T-helper 17 cell (primary cell): ENCODE measurements at places on chromosomes 7 and 10.

- DNase-seq: no peak
Observed at GRCh38 chr7:125644109-125644508, 714.5 kb upstream of the POT1 start.

DNA sequence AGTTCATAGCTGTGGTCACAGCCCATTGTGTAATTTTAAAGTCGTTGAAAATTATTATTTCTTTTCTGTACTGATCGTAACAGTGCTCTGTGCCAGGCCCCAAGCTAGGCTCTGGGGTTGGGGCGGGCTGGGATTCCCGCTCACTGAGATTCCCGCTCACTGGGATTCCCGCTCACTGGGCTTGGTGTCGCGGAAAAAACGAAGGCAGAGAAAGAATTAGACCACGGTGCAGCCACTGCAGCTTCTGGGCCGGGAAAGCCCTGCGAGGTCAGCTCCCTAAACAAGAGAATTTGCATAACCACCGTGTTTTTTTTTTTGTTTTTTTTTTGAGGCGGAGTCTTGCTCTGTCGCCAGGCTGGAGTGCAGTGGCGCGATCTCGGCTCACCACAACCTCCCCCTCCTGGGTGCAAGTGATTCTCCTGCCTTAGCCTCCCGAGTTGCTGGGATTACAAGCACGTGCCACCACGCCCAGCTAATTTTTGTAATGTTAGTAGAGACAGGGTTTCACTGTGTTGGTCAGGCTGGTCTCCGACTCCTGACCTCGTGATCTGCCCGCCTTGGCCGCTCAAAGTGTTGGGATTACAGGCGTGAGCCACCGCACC lies 31.2 kb downstream of the FOXK1 start:
- DNase-seq: no peak

GRCh38 chr7:22443370-22444180 lies 56.4 kb downstream of the STEAP1B start:
- DNase-seq: no peak

GRCh38 chr10:130218181-130218641 lies 82.0 kb downstream of the GLRX3 start:
- DNase-seq: no peak

- no peak for DNase-seq
Observed at GRCh38 chr7:70132852-70133690, 534.8 kb downstream of the AUTS2 start.

DNA sequence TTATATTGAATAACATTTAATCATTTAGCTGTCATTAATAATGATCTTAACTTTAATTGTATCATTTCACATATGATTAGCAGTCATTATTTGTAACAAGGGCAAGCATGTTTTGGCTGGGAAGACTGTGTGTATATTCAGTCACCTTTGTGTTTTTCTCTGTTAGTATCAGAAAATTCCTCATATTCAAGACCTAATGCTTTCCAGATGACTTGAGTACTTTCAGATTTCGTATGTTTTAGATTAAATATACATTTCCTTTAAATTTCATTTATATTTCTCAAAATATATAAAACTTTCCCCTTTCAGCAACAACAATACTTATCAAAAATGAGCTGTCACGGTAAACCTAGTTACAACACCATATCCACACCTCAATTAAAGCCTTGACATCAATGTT lies 6.3 kb upstream of the CACNA2D1 start:
- DNase-seq: no peak

- no peak for DNase-seq
Observed at GRCh38 chr10:65470986-65471385, 1454.8 kb upstream of the LRRTM3 start.

GRCh38 chr7:3697472-3697871 lies 396.4 kb downstream of the SDK1 start:
- no peak for DNase-seq

GRCh38 chr10:108902619-108903285 lies 1020.6 kb downstream of the XPNPEP1 start:
- DNase-seq: no peak

DNA sequence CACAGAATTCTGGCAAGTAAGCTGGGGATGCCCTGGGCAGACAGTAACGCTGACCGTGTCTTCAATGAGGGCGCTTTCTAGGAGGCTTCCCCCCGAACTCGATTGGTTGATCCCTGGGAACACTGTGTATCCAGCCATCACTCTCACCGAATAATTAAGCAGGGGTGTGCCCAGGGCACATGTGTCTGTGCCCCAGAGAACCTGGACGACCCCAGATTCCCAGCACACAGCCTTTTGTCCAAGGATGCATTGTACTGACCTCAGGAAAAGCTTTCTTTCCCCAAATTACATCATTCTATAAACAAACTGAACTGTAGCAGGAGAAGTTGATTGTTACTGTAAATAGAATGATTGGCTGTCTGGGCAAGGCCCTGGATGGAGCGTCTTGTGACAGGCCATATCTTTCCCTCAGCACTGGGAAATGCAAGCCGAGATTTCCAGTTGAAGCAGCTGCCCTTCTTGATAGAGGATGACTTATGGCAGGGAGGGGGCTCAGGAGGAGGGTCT lies 6.6 kb upstream of the DEPP1 start:
- DNase-seq: no peak

DNA sequence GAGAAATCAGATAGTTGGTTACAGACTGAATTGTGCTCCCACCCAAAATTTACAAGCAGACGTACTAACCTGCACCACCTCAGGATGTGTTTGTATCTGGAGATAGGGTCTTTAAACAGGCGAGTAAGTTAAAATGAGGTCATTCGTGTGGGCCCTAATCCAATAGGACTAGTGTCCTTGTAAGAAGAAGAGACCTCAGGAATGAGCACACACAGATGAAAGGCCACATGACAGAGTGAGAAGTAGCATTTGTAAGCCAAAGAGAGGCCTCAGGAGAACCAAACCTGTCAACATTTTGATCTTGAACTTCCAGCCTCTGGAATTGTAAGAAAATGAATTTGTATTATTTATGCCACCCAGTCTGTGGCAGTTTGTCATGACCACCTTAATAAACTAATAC lies 149.5 kb upstream of the VWC2 start:
- DNase-seq: no peak

DNA sequence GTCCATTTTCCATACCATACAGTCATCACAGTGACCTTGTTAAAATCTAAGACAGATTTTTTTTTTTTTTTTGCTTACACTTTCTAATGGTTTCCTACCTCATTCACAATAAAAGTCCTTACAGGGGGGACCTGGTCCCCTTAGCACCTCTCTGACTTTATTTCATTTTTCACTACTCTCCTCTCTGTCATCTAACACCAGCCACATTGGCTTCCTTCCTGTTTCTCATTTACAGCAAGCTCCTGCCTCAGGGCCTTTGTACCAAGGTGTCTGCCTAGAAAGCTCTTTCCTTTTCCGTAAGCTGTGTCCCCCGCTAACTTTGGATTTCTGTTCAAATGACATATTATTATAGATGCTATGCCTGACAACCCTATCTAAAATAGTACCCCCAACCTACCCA lies 27.7 kb downstream of the CC2D2B start:
- DNase-seq: no peak

DNA sequence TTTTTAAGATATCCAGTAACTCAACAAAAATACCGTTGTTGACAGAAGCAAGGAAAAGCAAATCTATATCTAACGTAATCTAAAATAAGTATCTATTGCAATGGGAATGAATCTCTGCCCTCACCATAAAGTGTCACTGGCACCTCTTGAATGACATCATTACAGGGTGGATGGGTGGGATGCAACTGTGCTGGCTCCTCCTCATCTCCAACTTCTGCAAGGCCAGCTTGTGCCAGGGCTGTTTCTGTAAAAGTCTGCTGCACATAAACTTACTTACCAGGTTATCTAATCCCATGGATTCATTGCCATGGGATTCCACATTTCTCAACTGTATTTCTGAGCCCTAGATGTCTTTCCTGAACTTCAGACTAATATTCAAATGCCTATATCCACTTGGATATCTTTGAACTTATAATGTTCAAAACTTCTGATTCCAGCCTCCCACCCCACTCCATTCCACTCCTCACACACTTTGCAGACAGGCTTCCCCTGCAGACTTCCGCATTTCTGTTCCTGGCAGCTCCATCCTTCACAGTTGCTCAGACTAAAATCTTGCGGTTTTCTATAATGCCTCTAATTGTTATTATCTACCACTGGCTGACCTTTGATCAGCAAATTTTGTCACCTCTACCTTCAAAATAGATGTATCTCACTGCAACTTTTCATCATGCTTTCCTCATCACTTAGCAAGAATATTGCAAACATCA lies 10.7 kb downstream of the FGL2 start:
- DNase-seq: no peak

GRCh38 chr10:119139464-119140067 lies 25.9 kb downstream of the SFXN4 start:
- DNase-seq: peak; percentile 25

GRCh38 chr7:2667843-2668242 lies 20.2 kb upstream of the AMZ1 start:
- no peak for DNase-seq

DNA sequence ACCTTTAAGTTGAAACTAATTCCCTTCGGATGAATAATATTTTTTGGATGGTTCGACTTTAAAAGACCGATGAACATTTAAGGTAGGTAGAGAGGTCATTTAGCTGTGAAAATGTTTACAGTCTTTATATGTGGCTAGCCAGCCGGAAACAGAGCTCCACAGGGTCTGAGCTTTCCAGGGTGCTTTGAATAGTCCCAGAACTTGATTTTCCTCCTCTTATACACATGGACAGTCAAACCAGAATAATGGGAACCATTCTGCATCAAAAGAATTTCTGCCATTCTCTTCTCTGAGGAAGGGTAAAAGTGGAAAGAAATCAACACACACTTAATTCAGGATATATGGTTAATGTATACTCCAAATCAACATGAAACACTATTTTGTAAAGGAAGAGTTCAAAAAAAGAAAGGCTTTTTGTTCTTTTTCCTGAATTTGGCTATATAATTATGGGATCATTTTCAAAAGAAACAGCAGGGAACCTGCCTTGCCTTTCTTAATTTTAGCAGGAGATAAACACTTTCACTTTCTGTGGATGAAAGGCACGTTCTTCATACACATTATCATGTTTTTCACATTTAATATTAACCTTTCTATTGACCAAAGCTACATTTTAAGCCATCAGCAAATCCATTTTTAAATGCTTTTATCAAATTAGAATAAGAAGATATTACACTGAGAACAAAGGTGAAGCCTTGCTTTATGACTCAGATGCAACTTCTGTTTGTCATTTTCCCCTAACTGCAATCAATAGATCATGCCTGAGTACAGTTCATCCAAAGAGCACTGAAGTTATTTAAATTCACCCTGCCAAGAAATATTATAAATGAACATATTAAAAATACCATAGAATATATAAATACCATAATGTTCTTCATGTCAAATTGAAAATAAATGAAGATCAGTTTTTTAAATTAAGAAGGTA lies 307.3 kb downstream of the THSD7A start:
- no peak for DNase-seq

DNA sequence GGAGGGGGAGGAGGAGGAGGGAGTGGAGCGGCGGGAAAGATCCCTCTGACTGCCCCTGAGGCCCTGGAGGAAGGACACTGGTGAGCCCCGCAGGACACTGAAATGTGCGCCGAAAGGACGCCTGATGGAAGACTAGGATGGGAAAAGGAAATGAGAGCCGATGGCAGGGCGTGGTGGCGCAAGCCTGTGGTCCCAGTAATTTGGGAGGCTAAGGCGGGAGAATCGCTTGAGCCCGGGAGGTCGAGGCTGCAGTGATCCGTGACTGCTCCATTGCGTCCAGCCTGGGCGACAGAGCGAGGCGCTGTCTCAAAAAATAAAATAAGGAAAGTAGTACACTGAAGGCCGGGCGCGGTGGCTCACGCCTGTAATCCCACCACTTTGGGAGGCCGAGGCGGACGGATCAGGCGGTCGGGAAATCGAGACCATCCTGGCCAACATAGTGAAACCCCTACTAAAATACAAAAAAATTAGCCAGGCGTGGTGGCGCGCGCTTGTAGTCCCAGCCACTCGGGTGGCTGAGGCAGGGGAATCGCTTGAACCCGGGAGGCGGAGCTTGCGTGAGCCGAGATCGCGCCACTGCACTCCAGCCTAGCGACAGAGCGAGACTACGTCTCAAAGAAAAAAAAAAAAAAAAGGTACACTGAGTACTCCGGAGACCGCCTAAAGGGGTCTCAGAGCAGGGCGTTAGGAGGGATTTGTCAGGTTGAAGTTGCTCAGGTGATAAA lies 561 bp upstream of the HNRNPF start:
- DNase-seq: peak; percentile 55

GRCh38 chr10:74507951-74508350 lies 318.4 kb upstream of the KAT6B start:
- no peak for DNase-seq

DNA sequence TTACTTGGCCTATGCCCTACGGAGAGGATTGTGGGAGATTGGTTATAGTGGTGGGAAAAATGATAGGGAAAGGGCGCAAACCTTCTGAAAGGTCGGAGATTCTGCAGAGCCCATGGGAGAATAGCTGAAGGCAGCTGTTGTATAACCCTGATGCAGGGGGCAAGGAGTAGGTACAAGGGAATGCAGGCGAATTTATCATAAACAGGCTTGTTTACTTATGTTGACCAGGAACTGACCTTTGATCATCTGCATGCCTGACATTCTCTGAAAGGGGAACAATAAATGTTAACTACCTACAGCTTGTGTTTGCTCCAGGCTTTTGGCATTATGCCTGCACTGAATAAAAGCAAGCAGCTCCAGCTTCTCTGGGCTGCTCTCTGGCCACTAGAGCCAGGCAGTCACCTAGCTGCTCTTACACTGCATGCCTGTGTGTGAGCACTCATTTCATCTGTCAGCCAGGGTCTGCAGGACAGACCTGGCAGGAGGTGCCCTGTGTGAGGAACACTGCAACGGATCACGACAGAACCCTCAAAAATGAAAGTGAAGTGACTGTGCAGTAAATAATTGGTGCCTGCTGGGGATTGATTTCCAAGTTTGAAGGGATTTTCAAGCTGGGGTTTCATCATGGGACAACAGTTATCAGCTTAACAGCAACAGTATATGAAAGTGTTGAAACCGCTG lies 31.1 kb upstream of the ABCA13 start:
- DNase-seq: no peak

- no peak for DNase-seq
Observed at GRCh38 chr7:76133164-76133775, 68.4 kb upstream of the SRRM3 start.

- no peak for DNase-seq
Observed at GRCh38 chr7:149245744-149246143, 6.3 kb downstream of the ZNF212 start.

- DNase-seq: no peak
Observed at GRCh38 chr7:155486783-155487508, 29.0 kb downstream of the EN2 start.

- no peak for DNase-seq
Observed at GRCh38 chr7:45185028-45185863, 27.7 kb downstream of the RAMP3 start.

GRCh38 chr10:46523119-46523961 lies 33.1 kb downstream of the GPRIN2 start:
- no peak for DNase-seq
